ENCODE measurements at places on chromosomes 2 and 18. TPM values are rescaled to one million over a fixed set of nuclear protein-coding genes. Genes with fewer than 3 reads are reported as not detected.

Gene SP5
- total RNA-seq, result 0.13 TPM

- DNase-seq, result no peak
Measured at GRCh38 chr2:167271932-167272331, 383.7 kb downstream of the XIRP2 start.

DNA sequence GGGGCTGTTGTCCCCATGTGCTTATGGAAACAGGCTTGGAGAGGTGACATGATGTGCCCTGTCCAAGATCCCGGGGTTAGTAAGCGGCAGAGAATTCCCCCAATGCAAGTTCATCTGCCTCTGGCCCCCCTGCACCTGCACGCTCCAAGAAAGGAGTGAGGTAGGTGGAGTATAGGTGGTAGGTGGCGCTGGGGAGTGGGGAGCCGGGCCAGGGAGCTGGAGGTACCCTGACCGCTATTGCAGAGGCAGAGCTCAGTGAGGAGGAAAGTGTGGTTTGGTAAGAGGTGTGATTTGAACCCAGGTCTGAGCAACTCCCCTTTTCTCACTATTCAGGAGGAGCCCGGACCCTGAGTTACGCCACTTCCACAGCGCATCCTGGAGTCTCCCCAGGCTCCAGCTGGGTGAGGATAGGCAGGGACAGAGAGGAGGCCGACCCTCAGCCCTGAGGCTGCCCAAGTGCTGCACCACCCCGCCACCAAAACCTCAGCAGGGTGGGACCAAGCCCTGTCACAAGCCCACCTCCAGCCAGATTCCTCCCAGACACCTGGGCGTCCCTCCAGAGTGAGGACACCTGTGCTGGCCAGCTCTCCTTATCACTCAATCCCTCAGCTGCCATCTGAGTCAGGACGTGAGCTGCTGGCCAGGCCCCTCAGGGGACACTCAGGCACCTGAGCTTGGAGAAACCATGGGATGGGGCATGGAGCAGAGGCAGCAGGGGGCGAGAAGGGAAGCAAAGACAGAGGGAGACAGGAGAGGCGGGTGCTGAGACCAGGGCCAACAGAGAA is 5.6 kb downstream of the HAAO start:
- DNase-seq, result no peak

DNA sequence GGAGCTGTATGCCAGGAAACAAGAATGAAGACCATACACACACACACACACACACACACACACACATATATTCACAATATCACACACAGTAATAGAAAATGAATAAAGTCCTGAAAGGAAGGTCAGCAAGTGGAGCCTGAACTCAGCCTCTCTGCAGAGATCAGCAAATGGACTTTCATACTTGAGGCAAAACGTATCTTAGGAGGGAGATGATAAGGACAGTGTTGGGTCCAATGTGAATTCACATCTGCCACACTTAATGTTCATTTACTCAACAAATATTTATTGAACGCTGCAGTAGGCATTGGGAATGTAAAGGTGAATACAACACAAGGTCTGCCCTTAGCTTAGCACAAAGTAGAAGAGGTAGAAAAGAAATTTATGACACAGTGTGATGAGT is 2.7 kb upstream of the MTLN start:
- DNase-seq, result no peak
